MM.1S (cell line): ENCODE measurements at places on chromosomes 3 and 15.

- no peak for DNase-seq
These were observed 39.9 kb downstream of the TGFBR2 start for GRCh38 chr3:30646181-30646876.

GRCh38 chr15:70835841-70836240 is 18.1 kb downstream of the LARP6 start:
- no peak for DNase-seq

- DNase-seq = no peak
These were observed 32.8 kb upstream of the MFSD1 start for GRCh38 chr3:158768881-158769543.

DNA sequence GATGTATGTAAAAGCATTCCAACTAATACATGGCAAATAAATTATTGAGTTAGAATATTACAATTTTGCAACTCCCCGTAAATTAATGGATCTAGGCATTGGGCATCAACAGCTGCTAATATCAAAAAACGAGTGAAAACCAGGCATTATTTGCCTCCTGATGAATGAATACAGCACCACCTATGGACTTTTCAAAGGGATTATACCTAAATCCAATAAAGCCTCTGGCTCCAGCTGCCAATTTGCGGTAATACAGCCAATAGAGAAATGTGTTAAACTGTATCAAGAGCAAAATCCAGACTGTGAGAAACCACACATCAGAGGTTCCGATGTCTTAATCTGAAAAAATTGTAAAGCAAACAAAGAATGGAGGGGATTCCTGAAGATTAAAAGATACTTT is 16.3 kb upstream of the A4GNT start:
- DNase-seq = no peak
